ENCODE measurements at places on chromosomes 6 and 20. TPM values are rescaled to one million over a fixed set of nuclear protein-coding genes. Genes with fewer than 3 reads are reported as not detected.

The MCCD1 gene
- not detected for total RNA-seq

The DOK5 gene
- 350 TPM for total RNA-seq

The CLIC5 gene
- 0.47 TPM for total RNA-seq

The FLRT3 gene
- 27.5 TPM for total RNA-seq

The PRL gene
- not detected for total RNA-seq

The OCSTAMP gene
- total RNA-seq: not detected

The PRDM13 gene
- not detected for total RNA-seq

The BPIFB2 gene
- 0.31 TPM for total RNA-seq

The HLA-DMB gene
- 2.0 TPM for total RNA-seq

The ADGB gene
- total RNA-seq: 0.94 TPM

The VNN1 gene
- not detected for total RNA-seq

The AK9 gene
- total RNA-seq: 62.2 TPM

The HFE gene
- total RNA-seq: 1.1 TPM

The GSTA3 gene
- not detected for total RNA-seq

The KHDC1 gene
- total RNA-seq: 4.1 TPM

The C6orf58 gene
- total RNA-seq: 1.4 TPM

The SLC9A8 gene
- 6.1 TPM for total RNA-seq

The MATN4 gene
- total RNA-seq: not detected

The AIF1 gene
- total RNA-seq: 4.1 TPM

The ELOVL2 gene
- 52.7 TPM for total RNA-seq

The NKX2-2 gene
- total RNA-seq: 0.31 TPM

The NR2E1 gene
- 9.8 TPM for total RNA-seq

The TBCC gene
- 63.2 TPM for total RNA-seq

The MDFI gene
- 11.7 TPM for total RNA-seq

The PDE7B gene
- 3.0 TPM for total RNA-seq

The TOX2 gene
- total RNA-seq: 0.31 TPM

The IDH3B gene
- total RNA-seq: 51.6 TPM

The SRSF12 gene
- total RNA-seq: 34.9 TPM

The TEAD3 gene
- 0.16 TPM for total RNA-seq

The FAM209B gene
- total RNA-seq: not detected

The EPPIN gene
- not detected for total RNA-seq

The TSPYL4 gene
- 70.2 TPM for total RNA-seq

The SMAP1 gene
- total RNA-seq: 61.5 TPM

The SIRPG gene
- not detected for total RNA-seq

The AGER gene
- total RNA-seq: 0.78 TPM

The ALDH5A1 gene
- 12.2 TPM for total RNA-seq

The ZNF184 gene
- total RNA-seq: 30.3 TPM

The CCHCR1 gene
- 7.6 TPM for total RNA-seq

The RAD21L1 gene
- total RNA-seq: not detected

The PPP1R3G gene
- total RNA-seq: 1.2 TPM

The RALGAPB gene
- 48.4 TPM for total RNA-seq

The AHCY gene
- 42.9 TPM for total RNA-seq

The CPXM1 gene
- 7.8 TPM for total RNA-seq

The SESN1 gene
- 38.8 TPM for total RNA-seq

The RIPPLY2 gene
- 12.9 TPM for total RNA-seq

The BTN1A1 gene
- total RNA-seq: not detected

Measured in occipital lobe (tissue), 3 donors.